Nasal cavity respiratory epithelium epithelial cell of viscerocranial mucosa (primary cell): ENCODE measurements at places on chromosomes 6 and 20. TPM values are rescaled to one million over a fixed set of nuclear protein-coding genes. Genes with fewer than 3 reads are reported as not detected.

The PI16 gene
- not detected in 2 replicates for total RNA-seq

The ENPP1 gene
- total RNA-seq: under 0.01 and 0.07 TPM in 2 replicates

The RPN2 gene
- total RNA-seq: 224 and 279 TPM in 2 replicates

The MGME1 gene
- 9.9 and 11.2 TPM in 2 replicates for total RNA-seq

The MCHR2 gene
- total RNA-seq: not detected in 2 replicates

The GPX5 gene
- not detected in 2 replicates for total RNA-seq

The TNF gene
- under 0.01 and 0.07 TPM in 2 replicates for total RNA-seq

The ASIP gene
- total RNA-seq: not detected in 2 replicates

The TBC1D7 gene
- 34.9 and 44.8 TPM in 2 replicates for total RNA-seq

The HDGFL1 gene
- total RNA-seq: not detected in 2 replicates

The ERVFRD-1 gene
- not detected in 2 replicates for total RNA-seq

The EPB41L1 gene
- total RNA-seq: 1.4 and 16.7 TPM in 2 replicates

The CCN5 gene
- total RNA-seq: not detected in 2 replicates

The BPIFB4 gene
- total RNA-seq: not detected in 2 replicates

The MOG gene
- total RNA-seq: not detected in 2 replicates

The ZSCAN23 gene
- 1.7 and 7.2 TPM in 2 replicates for total RNA-seq
